ENCODE measurements at places on chromosomes 4 and X. TPM values are rescaled to one million over a fixed set of nuclear protein-coding genes. Genes with fewer than 3 reads are reported as not detected.
A peak's percentile ranks its signal among the peaks of the same experiment; 100 is the strongest.

DNA sequence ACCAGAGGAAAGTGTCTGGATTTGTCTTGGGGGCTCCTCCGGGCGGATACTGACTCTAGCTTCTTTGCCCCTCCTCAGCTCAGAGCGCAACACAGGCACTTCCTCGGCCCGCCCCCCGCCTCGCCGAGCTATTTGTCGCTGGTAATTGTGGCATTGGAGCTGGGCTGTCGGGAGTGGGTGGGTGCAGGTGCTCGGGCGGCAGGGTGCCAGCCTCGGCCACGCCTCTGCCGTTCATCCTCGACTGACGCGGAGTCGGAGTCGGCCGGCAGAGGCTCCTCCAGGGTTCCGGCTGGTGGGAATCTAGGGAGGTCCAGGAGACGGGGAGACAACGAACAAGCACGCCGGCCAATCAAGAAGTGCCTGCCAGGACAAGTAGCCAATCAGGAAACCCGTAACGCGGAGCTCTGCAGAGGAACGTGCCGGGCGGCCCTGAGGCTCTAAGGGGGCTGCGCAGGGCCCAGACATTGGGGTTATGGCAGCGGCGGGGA, 3.9 kb upstream of the SYN1 start:
- DNase-seq: peak; percentile 70

GRCh38 chr4:13711233-13711785, 83.8 kb upstream of the BOD1L1 start:
- no peak for DNase-seq

DNA sequence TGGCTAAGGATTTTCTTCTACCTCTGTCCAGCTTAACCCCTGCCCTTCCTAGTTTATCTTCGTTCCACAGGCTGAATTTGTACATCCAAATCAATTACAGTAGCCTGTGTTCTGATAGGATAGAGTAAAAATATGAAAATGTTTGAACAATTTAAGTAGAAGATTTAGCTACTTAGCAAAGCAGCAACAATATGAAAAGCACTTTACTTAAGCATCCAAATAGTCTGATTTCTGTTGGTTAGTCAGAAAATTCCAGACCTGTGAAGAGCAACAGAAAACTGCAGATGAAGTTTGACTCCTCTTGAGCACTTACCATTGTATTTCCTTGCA, 2.0 kb downstream of the ARSJ start:
- no peak for DNase-seq

DNA sequence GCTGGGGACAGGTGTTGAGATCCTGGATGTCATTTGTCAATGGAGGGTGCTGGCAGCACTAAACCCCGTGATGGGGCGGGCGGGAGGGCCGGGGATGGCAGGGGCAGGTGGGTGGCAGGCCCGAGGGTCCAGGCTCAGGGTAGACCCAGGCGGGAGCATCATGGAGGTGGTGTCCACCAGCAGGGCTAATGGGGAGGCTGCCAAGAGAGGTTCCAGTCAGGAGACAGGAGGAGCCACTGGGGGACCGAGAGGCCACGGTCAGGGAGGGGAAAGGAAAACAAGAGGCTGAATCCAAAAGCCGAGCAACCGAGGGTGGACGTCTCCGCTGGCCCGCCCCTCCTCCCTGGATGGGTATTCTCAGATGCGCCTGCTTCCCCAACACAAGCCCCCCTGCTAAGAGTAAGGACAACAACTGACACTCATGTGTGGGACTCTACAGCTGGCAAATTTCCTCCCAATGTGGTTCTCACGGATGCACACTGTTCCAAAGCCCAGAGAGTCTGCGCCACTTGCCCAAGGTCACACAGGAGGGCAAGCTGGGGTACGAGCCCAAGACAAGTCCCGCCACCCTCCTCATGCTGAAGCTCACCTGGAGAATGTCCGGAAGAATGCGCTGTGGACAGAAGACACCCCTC, 132.0 kb downstream of the CPZ start:
- DNase-seq: no peak

- DNase-seq: no peak
Observed at GRCh38 chrX:48461830-48462229, 8.2 kb downstream of the SLC38A5 start.

DNA sequence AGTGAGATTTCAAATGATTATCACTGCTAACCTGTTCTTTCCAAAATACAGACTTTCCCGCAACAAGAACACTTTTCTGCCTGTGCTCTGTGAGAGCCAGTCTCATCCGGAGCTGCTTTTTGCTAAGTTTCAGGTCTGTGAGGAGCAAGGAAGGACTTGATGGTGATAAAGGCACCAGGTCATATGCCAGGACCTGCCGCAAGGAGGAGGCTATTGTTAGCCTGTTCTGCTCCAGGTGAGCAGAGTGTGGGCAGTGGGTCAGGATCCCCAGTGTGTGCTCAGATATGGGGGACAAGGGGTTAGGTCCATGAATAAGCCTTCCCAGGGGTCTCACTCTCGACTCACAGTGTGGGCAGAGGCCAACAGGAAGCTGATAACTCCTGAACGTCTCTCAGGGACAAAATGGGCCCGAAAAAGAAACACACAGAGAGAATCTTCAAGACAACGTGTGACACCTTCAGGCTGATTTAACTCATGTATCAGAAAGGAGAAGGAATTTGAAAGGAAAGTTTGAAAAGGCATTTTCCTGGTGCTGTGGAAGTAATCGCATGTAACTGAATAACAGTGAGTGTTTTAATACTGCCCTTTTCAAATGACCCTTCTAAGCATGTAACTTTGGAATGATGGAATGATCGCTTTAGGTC, 57.7 kb upstream of the PDLIM3 start:
- no peak for DNase-seq

DNA sequence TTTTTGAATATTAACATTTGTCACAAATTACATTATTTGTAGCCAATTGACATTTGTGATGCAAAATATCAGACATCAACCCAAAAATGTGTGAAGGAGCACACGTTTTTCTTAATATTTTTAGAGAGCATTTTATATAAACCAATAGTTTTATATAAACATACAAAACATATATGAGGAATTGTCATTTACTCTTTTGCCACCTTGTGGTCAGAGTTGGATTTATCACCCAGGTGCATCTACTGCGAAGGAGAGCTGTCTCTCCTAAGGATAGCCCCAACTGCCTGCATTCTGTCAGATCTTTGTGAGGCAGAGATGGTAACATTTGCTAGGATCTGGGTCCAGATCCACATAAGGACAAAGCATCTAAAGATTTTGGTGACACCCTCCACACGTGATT, 2.5 kb upstream of the USP27X start:
- DNase-seq: no peak

- DNase-seq: no peak
Observed at GRCh38 chrX:119518371-119518770, 46.8 kb downstream of the STEEP1 start.

GRCh38 chrX:39445336-39445735, 644.1 kb downstream of the MID1IP1 start:
- DNase-seq: no peak

- no peak for DNase-seq
Observed at GRCh38 chr4:144648042-144648441, 2.1 kb downstream of the HHIP start.

GRCh38 chrX:10679387-10679786, 59.0 kb upstream of the MID1 start:
- DNase-seq: no peak

- DNase-seq: peak; percentile 50
Observed at GRCh38 chrX:44433556-44433955, 90.1 kb upstream of the EFHC2 start.

- DNase-seq: no peak
Observed at GRCh38 chr4:154609532-154609931, 2.9 kb downstream of the FGG start.

DNA sequence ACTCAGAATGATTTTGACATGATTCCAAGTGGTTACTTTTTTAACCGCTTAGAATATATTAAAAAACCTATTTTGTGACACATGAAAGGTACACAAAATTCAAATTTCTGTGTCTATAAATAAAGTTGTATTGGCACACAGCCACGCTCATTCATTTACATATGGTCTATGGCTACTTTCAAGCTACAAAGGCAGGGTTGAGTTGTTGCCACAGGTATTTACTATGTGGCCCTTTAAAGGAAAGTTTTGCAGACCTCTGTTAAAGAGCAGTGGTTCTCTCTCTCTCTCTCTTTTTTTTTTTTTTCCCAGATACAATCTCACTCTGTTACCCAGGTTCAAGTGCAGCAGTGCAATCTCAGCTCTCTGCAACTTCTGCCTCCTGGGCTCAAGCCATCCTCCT, 23.0 kb downstream of the GPM6B start:
- no peak for DNase-seq

DNA sequence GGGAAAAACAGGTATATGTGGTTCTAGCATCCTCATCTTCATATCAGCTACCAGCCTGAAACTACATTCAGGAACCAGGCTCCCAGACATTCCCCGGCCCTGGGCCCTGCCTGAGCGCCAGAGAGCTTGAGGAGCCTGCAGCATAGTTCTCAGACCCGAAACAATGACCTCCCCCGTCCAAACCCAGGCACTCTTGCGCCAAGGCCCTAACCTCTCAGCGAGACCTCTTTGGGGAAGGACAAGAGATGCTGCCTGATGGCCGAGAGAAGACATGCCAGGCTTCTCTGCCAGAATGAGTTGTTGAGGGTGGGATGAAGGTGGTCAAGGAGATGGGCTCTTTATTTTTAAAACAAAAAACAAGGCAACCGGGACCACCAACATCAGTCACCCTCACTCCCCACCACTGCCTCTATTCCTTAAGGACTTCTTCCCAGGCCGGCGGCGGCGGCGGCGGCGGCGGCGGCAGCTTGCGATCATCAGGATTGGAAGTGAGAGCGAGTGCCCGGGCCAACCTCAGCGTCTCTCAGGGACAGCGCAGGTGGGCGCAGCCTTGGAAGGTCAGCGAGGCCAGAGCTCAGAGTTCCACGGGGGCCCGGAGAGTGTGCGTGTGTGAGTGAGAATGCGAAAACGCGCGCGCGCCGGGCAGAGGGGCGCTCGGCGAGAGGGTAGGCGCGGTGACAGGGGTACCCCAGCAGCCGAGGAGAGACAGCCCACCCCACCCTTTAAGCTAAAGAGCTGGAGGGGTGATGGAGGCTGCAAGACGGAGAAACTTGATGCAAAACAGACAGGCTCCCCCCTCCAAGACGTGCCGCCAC, 601 bp downstream of the INPP4B start:
- DNase-seq: no peak

DNA sequence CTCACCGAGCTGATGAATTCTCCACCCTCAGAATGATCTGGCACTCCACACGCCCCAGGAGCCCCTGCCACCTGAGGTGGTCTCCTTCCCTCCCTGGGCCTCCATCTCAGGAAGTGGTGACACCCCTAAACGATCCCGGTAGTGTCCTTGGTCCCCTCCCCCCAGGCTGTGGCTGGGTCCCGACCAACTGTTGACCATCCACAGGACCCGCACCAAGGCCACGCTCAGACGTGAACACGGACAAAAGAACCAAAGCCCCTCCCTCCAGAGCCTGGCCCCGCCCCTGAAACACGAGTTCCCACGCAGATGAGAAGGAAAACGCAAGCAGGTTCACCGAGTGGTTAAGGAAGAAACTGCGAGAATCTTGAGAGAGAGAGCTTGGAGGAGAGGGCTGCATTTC, 16.6 kb downstream of the LRPAP1 start:
- no peak for DNase-seq

- no peak for DNase-seq
Observed at GRCh38 chr4:56791316-56791715, 30.2 kb downstream of the SPINK2 start.

SYTL4 gene
- 3.3 TPM for total RNA-seq

DUSP21 gene
- not detected for total RNA-seq

S100G gene
- not detected for total RNA-seq

TMPRSS11E gene
- total RNA-seq: 0.41 TPM

STBD1 gene
- 7.2 TPM for total RNA-seq

SLITRK4 gene
- 3.7 TPM for total RNA-seq

DMRTC1 gene
- total RNA-seq: not detected

FABP2 gene
- total RNA-seq: not detected

SPANXC gene
- total RNA-seq: not detected

SRPK3 gene
- not detected for total RNA-seq

NSDHL gene
- 34.2 TPM for total RNA-seq

SPANXD gene
- not detected for total RNA-seq

HSFX2 gene
- total RNA-seq: not detected

WAS gene
- total RNA-seq: 1.1 TPM

ZMAT1 gene
- 2.0 TPM for total RNA-seq

LRAT gene
- total RNA-seq: 0.50 TPM

All from astrocyte (in vitro differentiated cells and primary cell).